ENCODE measurements at places on chromosomes 5 and 9. TPM values are rescaled to one million over a fixed set of nuclear protein-coding genes. Genes with fewer than 3 reads are reported as not detected.

Gene CCNI2
- total RNA-seq: not detected

Gene EHMT1
- 48.0 TPM for total RNA-seq

Gene GALNT12
- total RNA-seq: 16.6 TPM

Gene SLC45A2
- total RNA-seq: not detected

Gene PAXX
- 33.1 TPM for total RNA-seq

Gene ITGA1
- total RNA-seq: 5.1 TPM

DNA sequence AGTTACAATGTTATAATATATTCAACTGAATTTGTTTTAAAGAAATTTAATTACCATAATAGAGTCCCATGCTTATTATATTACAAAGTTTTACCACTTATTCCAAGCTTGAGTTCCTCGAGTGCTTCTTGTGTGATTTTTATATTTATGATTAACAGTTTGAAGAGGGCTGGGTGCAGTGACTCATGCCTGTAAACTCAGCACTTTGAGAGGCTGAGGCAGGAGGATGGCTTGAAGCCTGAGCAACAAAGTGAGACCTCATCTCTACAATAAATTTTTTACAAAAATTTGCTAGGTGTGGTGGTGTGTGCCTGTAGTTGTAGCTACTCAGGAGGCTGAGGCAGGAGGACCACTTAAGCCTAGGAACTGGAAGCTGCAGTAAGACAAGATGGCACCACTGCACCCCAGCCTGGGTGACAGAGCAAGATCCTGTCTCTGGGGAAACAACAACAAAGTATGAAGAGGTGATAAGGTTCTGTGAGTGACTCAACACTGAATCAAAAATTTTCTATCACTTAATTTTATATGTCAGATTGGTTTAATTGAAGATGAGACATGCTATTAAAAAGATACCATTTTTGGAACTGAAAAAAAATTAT lies 9.2 kb downstream of the POC5 start:
- ATAC-seq: no peak

- ATAC-seq: peak; percentile 96
Measured at GRCh38 chr5:81420039-81420667, 26.2 kb upstream of the ACOT12 start.

DNA sequence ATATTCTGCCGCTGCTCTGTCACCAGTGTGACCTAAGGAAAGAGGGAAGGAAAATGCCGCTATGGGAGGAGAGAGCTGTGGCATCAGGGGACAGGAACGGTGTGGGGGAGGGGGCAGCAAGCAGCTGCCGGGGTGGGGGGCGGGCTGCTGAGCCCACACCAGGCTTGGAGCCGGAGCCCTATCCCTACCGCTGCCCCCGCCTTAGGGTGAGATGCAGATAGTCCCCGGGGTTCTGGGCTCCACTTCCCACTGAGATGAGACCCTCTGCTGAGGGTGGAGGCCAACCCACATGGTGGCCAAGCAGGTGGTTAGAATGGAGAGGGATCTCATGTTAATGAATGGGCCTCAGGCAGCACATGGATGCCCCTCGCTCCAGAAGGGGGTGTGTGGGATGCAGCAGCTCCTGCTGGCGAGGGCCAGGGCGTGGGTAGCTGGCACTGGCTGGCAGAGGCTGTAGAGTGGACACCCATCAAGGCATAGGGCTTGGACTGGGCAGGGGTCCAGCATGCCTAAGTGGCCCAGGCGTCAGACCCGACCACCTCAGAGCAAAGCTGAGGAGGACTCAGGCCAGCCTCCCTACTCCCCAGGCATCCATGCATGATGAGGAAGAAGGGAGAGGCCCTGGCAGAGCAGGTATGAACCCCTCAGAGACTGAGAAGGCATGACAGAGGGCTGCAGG lies 131.5 kb downstream of the ZNF354C start:
- no peak for ATAC-seq

DNA sequence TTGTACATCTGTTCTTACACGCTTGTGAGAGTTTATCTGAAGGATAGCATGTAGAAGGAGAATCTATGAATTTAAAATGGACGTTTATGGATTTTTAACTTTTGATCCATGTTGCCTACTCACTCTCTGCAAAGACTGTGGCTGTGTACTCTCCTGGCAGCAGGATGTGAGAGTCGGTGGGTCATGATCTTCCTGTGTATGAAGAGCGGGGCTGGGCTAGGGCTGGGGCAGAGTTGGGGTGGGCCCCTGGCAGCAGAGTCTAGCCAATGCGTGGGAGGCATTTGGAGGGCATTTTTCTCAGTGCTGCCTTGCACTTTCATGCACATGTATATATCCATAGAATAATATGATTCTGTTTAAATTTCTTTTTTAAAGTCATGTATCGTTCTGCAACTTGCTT lies 24.0 kb upstream of the DAB2IP start:
- no peak for ATAC-seq

GRCh38 chr9:70874451-70874850 lies 247.0 kb downstream of the TRPM3 start:
- no peak for ATAC-seq

GRCh38 chr5:151228986-151229385 lies 5.1 kb upstream of the CCDC69 start:
- ATAC-seq: no peak

GRCh38 chr5:107330903-107331302 lies 339.8 kb downstream of the EFNA5 start:
- no peak for ATAC-seq

DNA sequence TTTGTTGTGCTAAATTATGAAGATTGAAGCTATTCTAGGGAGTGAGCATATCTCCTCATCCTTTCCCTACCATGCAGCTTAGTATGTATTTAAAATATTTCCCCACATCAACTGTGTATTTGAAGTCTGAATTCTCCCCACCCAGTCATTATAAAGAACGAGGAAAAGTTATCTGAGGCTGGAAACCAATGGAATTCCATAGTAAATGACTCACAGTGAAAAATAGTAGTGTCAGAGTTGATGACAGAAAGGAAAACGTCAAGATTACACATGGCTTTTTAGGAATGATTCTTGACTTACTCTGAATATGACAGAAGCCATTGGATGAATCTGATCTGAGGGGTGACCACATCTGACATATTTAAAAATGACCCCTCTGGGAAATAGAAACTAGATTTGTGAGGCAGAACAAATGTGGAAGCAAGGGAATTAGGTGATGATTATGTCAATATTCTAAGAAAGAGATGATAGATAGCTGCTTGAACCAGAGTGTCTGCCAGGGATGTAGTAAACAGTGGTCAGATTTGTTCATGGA lies 1768.9 kb upstream of the CDH9 start:
- ATAC-seq: no peak

DNA sequence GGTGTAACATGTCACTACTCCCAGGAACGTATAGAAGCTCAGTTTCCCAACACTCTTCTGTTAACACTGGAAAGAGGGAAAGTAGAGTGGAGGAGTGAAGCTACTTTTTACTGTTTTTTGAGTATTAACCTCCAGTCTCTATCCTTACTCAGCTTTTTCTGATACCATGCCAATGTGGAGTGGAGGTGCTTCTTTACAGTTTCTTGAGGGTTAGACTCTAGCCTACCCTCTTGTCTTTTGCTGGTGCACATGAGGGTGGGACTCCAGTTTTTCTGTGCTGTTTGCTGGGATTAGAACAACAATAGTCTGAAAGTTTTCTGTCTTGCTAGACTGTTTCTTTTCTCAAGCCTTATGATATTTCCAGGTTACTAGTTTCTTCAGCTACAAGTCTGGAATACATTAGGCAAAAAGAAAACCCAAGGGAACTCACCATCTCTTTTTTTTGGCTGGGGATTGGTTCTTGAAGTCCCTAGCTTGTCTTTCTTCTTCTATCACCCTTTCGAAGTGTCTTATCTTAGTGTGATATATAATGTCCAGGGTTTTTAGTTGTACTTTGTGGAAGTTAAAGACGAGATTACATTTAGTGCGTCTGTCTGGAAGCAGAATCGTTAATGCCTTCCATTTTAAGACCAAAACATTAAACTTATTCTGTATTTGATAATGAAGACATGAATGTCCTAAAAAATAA lies 35.9 kb downstream of the PRR16 start:
- no peak for ATAC-seq

DNA sequence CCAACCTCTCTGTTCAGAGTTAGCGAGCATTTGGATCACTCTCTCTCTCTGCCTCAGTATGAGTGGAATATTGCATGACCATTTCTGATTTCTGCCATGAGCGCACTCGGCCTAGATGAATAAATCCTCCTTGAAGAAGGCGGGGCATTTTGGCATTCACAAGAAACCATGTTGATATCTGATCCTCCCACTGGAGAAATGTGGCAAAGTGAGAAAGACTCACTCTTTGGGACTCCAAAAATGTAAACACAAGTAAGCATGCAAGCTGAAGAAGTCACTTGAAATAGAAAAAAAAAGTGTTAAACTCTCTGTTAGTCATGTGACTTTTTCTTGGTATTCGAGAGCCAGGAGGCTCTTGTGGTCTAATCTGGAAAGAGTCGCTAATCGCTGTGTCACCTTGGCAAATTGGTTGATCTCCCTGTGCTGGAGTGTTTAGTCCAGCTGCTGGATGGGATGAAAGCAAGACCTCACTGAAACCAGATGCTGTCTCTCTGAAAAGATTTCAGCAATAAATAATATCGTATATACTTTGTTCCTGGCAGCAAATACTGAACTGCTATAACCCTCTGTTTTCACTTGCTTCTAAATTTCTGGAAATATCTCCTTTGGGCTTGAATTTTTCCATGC lies 95.5 kb downstream of the GHR start:
- no peak for ATAC-seq

GRCh38 chr5:173671121-173671949 lies 54.9 kb upstream of the BOD1 start:
- ATAC-seq: peak; percentile 37

DNA sequence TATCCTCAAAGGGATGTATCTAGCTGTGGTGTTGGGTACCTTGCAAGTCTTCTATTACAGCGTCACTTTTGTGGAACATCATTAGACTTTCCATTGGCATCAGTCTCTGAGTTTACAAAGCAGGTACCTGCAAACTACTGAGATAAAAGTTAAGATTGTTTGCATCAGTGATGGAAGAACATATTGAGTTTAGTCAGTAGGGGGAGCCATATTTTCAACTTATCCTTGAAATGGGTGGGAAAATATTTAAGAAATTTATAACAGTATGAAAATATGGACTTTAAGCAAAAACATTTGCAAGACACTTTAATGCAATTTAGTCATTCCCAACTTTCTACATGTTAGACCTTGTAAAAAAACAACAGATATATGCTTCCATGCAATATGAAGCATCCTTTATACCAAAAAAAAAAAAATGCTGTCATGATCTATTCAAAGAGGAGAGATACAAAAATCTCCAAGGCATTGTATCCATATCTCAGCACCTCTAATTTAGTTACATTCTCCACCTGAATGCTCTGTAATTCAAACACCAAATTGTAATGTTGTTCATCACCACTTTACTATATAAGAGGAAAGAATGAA lies 98.6 kb upstream of the ADAMTS19 start:
- no peak for ATAC-seq

DNA sequence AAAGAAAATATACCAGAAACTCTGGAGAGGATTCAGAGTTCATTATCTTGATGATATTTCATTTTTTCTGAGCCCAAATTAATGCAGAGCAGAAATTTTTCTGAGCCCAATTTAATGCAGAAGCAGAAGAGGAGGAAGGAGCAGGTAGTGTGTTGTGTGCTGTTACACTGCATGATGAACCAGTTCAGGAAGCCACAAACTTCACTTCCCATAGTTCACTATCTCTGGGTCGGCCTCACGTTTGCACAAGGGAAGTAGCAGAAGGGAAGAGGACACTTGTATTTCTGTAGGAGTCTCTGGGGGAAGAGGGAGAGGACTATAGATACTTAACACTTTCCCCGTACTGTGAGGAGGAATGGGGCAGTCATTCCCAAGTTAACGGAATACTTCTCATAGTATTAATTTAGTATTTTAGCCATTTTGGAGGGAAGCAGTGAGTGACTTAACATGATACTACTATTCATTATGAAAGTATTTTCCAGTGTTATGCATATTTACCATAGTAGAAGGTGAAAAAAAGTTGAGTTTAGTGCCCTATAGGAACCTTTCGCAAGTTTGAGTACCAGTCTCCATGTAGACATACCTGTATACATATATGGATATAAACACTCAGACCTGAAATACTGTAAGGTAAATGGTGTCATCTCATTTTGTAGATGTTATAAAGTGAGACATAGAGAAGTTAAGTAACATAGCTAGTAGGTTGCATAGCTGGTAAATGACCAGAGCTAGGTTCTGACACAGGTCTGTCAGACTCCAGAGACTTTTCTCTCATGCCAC lies 30.0 kb downstream of the XPA start:
- no peak for ATAC-seq

GRCh38 chr5:91983869-91984268 lies 600.8 kb upstream of the ARRDC3 start:
- no peak for ATAC-seq

- ATAC-seq: peak; percentile 48
Measured at GRCh38 chr9:4713849-4714248, 27.2 kb downstream of the AK3 start.

DNA sequence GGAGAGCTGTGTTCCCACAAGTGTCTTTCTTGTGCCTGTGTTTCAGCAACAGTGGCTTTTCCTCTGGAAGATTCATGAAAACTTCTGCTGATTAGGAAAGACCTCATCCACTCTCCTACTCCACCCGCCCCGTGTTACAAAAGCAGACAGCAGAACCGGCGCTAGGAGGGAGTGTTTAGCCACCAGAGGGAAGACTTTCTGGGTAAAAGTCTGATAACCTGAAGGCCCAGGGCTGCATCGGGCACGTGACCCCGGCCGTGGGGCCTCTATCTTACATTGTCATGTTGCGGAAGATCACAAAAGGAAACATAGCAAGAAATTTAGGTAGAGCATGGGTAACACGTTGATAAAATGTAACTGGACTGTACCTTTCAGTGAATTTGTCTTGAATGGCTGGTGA lies 32.0 kb upstream of the DMRT2 start:
- no peak for ATAC-seq

DNA sequence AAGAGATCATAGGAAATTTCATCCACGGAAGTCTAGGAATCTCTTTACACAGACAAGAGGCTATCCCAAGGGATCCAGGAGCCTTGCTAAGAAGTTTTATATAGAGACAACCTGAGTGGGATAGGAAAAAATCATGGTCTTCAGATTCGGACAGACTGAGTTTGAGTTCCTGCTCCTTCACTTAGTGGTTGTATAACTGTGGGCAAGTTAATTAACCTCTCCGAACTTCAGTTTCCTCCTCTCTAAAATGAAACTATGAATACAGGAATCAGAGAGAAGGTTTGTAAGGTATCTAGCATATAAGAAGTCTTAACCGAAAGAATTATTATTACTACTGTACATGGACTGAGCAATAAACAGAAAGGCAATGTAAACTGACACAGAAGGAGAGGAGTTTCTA lies 35.1 kb downstream of the NR2F1-AS1 start:
- no peak for ATAC-seq

GRCh38 chr5:65753189-65753588 lies 31.2 kb downstream of the NLN start:
- ATAC-seq: no peak

- peak; percentile 19 for ATAC-seq
Measured at GRCh38 chr9:113186137-113186755, 34.8 kb downstream of the FKBP15 start.

Measured in esophagus mucosa (tissue), 1 donor.